ENCODE measurements at places on chromosomes 3 and 15.

GRCh38 chr15:79078763-79079410 is 11.7 kb downstream of the RASGRF1 start:
- DNase-seq = no peak

DNA sequence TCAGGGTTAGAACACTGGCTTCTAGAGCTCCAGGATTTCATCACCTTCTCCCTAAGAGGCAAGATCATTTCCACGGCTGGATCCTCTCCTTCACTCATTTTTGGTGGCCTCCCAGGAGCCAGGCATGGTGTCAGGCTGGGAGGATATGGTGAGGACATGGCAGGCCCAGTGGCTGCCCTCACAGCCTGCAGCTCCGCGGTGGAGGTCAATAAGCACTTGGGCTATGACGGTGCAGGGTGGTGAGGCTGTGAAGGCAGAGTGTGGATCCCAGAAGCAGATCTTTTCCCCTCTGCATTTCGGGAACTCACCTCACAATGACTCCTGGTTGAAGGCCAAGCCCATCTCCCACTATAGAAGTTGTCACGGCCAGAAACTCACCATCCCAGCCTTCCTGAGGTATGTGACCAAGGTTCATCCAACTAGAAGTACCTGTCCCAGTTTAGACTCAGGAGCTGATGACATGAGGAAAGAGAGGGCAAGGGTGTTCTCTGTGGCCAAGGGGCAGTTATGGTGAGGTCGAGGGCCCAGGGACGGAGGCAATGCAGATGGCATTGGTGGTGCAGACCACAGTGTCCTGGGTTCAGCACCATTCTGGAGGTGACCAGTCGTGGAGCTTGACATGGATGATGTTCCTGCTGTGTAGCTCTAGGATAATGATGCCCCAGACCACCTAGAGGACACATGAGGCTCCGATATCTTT is 100.1 kb upstream of the SMAD3 start:
- DNase-seq = no peak

DNA sequence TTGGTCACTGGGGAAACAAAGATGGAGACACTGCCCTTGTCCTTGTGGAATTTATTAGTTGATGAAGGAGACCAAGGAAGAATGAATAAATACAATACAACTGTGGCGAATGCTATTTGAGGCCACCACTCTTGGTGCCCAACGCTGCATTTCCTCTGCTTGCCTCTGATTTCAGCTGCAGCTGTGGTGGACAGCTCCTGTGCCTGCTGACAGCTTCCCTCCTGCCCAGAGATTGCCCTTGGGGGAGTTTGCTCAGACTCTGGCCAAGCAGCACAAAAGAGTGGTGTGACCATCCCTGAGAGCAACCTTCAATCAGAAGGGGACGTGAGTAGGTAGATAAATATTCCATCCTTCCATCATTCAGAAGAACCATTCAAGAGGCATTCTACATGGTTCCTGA is 64.6 kb upstream of the FHIT start:
- no peak for DNase-seq

DNA sequence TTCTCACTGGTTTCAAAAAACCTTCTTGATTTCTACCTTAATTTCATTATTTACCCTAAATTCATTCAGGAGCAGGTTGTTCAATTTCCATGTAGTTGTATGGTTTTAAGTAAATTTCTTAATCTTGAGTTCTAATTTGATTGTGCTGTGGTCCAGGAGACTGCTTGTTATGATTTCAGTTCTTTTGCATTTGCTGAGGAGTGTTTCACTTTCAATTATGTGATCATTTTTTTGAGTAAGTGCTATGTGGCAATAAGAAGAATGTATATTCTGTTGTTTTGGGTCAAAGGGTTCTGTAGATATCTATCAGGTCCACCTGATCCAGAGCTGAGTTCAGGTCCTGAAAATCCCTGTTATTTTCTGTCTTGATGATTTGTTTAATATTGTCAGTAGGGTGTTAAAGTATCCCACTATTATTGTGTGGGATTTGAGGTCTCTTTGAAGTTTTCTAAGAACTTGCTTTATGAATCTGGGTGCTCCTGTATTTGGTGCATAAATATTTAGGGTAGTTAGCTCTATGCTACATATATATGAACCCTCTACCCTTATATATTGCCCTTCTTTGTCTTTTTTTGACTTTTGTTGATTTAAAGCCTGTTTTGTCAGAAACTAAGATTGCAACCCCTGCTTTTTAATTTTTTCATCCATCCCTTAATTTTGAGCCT is 158.4 kb upstream of the TPRG1 start:
- no peak for DNase-seq

GRCh38 chr3:46892285-46893145 is 15.0 kb downstream of the PTH1R start:
- no peak for DNase-seq

DNA sequence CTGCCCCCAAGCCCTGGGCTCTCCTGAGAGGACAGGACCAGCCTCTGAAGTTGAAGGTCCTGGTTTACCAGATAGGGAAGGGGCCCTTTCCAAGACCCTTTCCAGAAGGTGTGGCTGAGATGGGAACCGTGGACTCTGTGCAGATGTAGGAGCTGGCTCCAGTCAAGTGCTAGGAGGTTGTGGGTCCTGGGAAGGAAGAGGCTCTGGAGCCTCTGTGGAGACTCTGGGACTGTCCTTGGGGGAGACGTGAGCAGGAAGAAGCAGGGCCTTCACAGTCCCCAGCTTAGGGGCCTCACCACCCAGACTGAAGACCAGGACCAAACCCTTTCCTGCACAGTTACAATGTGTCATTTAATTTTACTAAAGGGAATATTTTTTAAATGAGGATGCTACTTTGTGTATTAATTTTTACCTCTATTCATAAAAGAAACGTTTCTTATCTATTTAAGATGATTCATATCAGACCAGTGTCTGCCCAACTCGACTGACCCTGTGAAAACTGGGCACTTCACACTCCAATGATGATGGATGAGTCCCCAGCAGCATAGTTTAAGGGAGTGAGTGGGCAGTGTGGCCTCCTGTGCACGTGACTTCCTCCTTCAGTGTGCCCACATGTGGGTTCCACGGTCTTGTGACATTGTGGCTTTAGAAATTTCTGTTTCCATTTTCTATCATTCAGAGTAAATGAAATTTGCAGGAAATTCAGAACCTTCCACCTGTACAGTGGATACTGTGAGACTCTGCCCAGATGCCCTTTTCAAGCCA is 10.9 kb downstream of the CCR5AS start:
- DNase-seq = no peak

DNA sequence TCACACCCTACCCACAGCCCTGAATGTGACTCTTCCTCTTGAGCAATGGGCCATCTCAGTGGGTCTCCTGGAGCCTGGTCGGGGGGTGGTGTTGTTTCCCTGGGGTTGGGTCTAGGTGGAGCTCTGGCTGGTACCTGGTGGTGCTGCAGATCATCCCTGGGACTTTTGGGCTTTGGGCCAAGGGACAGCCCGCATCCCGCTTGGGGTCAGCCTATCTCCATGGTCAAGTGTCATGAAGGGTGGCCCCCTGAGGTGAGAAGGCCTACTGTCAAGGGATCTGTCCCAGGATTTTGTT is 202.0 kb downstream of the UBE3A start:
- no peak for DNase-seq

DNA sequence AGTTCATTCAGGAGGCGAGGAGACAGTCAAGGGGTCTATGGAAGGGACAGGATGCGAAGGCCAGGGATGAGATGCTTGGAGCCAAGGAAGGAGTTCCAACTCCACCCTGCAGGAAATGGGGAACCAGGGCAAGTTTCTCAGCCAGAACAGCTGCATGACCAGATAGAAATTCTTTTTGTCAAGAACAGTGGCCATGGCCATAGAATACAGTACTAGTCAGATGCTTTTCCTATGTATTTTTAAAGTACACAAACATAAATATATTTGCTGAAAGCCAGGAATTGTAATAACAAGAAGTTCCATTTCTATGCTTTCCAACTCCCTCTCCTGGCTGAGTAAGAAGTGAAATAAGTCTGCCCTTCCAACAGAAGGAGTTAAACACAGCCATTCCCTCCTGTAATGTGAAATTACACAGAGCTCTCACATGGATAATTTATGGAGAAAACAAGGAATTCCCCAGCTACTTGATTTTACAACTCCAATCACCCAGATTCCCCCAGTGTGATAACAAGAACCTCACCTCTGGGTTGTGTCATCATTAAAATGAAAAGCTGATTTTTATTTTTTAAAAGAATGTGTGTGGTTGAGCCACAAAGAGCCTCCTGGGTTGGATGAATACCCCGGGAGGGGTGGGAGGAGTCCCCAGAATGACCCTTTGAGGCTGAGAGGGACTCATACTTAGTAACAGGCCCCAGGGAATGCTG is 124.6 kb upstream of the ARHGEF3 start:
- no peak for DNase-seq

DNA sequence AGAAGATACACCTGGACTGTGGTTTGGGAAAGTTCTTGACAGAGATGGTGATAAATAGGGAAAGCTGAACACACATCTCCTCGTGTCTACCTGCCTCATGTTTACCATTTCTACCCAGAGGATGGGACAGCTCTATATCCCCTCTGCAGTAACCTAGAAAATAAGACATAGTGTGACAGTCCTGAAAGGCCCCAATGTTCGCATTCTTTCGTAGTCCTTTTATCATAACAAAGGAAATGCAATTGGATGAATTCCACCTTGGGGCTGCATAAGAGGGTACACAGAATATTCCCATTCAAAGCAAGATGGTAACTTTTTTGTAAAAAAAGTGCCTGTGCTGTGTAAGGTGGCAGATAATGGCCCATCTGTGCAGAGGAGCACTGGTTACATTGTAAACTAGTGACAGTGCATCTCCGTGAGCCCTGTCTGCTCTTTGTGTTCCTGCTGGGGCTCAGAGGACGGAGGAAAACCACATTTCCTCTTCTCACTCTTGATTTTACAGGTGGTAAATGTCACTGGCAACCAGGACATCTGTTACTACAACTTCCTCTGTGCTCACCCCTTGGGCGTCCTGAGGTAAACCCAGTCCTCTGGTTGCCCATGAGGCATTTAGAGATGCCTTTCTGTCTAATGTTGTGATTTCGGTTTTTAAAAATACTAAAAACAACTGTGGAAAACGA is 74.3 kb downstream of the SIDT1 start:
- DNase-seq = peak; percentile 39

Measured in central memory CD4-positive, alpha-beta T cell (primary cell).